ENCODE measurements at places on chromosomes 11 and 22. TPM values are rescaled to one million over a fixed set of nuclear protein-coding genes. Genes with fewer than 3 reads are reported as not detected.

FADS3 gene
- 88.8 TPM for total RNA-seq

ART1 gene
- not detected for total RNA-seq

PGA4 gene
- not detected for total RNA-seq

LZTR1 gene
- total RNA-seq: 36.3 TPM

MUC2 gene
- not detected for total RNA-seq

OR10G6 gene
- not detected for total RNA-seq

FAM227A gene
- total RNA-seq: 0.58 TPM

KRTAP5-1 gene
- total RNA-seq: not detected

PATE4 gene
- not detected for total RNA-seq

NXPE2 gene
- total RNA-seq: not detected

MRGPRX4 gene
- not detected for total RNA-seq

TMEM218 gene
- 32.3 TPM for total RNA-seq

TMEM86A gene
- total RNA-seq: 0.53 TPM

OAF gene
- 98.4 TPM for total RNA-seq

TSPAN32 gene
- under 0.01 TPM for total RNA-seq

BLID gene
- total RNA-seq: not detected

TSGA10IP gene
- not detected for total RNA-seq

TP53I11 gene
- total RNA-seq: 36.0 TPM

SERPIND1 gene
- total RNA-seq: 0.71 TPM

NRGN gene
- total RNA-seq: 11.5 TPM

Data from myometrial cell (primary cell).